ENCODE measurements at places on chromosomes 3 and 15. TPM values are rescaled to one million over a fixed set of nuclear protein-coding genes. Genes with fewer than 3 reads are reported as not detected.

- DNase-seq = no peak
Observed at GRCh38 chr3:188394623-188395022, 240.7 kb downstream of the LPP start.

DNA sequence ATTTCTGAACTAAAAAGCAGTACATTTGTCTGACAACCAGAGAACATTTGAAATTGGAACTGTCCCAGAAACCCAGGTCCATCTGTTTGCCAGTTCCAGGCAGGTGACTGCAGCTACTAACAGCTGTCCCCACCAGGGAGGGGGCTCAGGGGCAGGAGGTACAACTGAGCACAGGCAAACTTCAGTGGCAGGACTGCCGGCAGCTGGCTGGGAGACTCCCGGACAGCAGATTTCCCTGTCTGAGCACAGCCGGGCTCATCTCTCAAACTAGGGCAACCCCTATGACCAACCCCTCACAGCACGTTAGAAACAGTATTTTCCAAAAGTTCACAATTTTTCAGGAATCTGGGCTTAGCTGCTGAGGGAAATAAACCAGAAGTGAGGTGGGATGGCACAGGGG is 88.8 kb downstream of the MEGF11 start:
- no peak for DNase-seq

DNA sequence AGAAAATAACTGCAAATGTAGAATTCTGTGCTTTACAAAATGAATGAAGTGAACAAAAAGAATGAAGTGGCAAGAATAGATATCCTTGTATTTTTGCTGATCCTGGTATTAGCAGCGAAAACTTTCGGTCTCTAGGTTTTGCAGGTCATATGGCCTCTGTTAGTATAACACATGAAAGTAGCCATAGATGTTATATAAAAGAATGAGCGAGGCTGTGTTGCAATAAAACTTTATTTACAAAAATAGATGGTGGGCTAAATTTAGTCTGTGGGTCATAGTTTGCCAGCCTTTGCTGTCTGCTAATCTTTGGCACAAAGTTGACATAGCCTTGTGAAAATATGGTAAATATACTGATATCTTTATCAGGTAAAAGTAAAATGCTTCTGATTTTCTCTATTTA is 35.2 kb downstream of the SEC22A start:
- no peak for DNase-seq

SLC28A1 gene
- not detected for total RNA-seq

BMF gene
- 10.6 TPM for total RNA-seq

SPRED1 gene
- 55.1 TPM for total RNA-seq

- DNase-seq = no peak
Observed at GRCh38 chr3:193769437-193769836, 176.4 kb downstream of the OPA1 start.

- no peak for DNase-seq
Observed at GRCh38 chr3:126964950-126965349, 18.0 kb upstream of the PLXNA1 start.

GCSAM gene
- not detected for total RNA-seq

EEFSEC gene
- total RNA-seq = 8.1 TPM

GRCh38 chr3:861721-862120 is 231.1 kb upstream of the CNTN6 start:
- no peak for DNase-seq

- DNase-seq = peak; percentile 60
Observed at GRCh38 chr3:155890671-155891190, 20.3 kb downstream of the GMPS start.

OCA2 gene
- total RNA-seq = not detected

SLC38A3 gene
- not detected for total RNA-seq

GRCh38 chr3:108006881-108007331 is 83.9 kb downstream of the CD47 start:
- DNase-seq = peak; percentile 88

ZBBX gene
- total RNA-seq = 0.16 TPM

DNA sequence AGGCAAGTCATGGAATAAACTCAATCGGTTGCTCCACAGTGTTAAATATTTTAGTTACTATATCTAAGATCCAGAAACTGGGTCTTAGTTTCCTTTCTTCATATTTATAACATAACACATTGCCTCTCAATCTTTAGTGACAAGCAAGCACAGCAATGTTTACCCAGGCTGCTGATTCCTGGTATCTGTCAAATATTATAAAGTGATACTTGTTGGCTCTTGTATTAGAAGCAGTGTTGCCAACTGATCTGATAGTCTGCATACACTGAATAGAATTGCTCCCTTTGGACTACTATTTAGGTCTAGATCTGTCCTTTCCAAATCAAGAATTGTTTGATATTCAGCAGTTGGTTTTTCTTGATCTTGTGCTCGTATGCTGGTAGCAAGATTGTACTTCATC is 7.2 kb upstream of the HHLA2 start:
- DNase-seq = no peak

HACD3 gene
- 30.7 TPM for total RNA-seq

DNA sequence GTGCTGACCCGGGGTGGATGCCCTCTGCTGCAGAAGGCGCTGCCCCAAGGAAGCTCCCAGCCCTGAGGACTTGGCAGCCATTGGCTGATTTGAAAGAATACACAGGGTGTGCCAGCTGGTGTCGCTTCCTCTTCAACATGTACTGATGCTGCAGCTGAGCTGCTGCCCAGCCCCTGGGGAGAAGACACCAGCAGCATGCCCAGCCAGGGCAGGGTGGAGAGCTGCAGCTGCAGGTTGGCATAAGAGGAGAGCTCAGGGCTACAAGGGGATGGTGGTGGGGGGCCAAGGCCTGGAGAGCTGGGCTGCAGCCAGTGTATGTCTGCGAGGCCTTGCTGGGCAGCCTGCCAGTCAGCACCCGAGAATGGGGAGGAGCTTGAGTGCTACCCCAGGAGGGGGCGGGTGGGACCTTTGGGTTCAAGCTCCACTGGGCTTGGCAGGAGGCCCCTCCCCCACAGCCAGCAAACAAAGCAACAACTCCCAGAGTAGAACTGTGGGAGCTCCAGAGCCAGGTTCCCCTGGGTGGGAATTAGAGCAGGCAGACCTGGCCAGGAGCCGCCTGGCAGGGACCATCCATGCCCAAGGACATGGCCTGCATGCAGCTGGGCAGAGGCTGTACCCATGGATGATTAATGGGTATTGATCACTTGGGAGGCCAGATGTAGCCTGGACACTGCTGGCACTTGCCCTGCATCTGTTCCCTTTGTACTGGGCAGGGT is 9.2 kb upstream of the SEMA4B start:
- no peak for DNase-seq

GRCh38 chr15:38562278-38562677 is 2.3 kb downstream of the RASGRP1 start:
- no peak for DNase-seq

SNTN gene
- total RNA-seq = not detected

ITIH3 gene
- total RNA-seq = under 0.01 TPM

PLA2G4B gene
- total RNA-seq = 0.49 TPM

DNA sequence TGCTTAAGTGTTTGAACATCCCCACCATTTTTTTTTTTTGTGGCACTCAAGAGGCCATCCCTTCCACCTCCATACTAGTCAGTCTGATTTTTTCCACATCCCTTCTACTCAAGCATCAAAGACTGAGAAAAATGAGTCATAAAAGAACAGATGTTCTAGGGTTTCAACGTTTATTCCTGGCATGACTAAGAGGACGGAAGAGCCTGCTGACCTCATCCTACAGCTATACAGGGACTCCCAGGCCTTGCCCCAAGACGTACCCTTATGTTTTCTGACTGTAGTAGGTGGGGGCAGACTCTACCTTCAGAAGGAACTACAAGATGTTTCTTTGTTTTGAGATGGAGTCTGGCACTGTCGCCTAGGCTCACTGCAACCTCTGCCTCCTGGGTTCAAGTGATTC is 3.3 kb upstream of the ITPKA start:
- DNase-seq = peak; percentile 94

- no peak for DNase-seq
Observed at GRCh38 chr15:56985856-56986255, 67.4 kb downstream of the TCF12 start.

DNA sequence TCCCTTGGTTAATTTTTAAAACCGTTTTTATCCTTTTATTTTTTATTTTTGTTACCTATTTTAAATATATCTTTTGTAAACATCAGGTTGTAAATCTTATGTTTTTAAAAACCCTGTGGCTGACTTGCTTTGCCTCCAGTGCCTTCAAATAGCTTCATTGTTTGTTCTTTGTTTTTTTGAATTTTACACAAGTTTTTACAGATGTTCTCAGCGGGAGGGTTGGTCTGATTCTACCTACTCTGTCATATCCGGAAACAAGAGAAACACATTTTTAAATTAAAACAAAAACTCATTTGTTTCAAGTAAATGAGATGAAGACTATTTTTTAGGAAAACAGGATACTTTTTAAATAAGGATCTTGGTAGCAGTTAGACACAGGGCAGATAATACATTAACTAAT is 129.0 kb upstream of the THRB start:
- DNase-seq = no peak

GRCh38 chr3:73586190-73586589 is 38.6 kb downstream of the PDZRN3 start:
- DNase-seq = no peak

- DNase-seq = no peak
Observed at GRCh38 chr3:187957165-187957581, 196.8 kb upstream of the LPP start.

FILIP1L gene
- 34.3 TPM for total RNA-seq

Measured in fibroblast of the aortic adventitia (primary cell).